ENCODE measurements at places on chromosomes 1 and 21.

GRCh38 chr1:42765832-42766740 is 742 bp downstream of the P3H1 start:
- peak; percentile 57 for DNase-seq

- no peak for DNase-seq
Observed at GRCh38 chr1:7355646-7356045, 415.4 kb upstream of the VAMP3 start.

DNA sequence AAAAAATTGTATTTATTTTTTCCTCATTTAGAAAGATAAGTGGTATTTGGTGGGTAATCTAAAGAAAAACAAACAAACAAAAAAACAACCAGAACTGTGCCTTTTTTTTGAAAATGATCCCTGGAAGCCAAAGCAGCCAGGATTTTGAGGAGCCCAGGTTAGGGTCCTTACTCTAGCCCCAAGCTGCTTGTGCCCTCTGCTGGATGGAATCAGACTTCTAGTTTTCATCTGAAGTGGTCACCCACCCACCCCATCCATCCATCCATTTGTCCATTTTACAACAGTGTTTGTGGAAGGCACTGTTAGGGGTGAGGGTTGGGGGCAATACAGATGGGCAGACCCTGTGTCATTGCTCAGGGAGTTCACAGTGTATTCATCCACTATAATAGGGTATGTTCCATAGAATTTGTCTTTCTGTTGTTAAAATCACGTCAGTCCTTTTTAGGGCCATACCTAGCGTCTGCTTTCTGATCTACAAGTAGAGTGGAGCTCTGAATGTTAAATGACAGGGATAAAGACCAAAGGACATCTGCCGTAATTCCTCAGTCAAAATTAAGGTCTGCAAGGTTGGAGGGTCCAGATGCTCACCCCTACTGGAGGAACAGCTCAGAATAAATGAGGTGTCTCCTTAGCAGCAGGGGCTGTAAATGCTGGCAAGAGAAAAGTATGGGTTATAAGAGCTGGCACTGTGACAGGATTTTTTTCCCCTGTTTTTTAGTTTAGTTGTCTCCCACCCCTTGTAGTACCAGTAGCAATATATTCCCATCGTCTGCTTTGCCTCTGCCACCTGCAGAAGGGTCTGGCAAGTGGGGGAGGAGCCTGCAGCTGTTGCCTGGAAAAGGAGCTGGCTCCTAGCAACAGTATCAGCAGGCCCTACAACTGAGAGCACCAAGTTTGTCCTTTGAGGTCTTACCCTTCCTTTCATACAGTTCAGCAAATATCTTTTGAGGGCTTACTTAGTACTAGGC is 3.2 kb downstream of the LRRC42 start:
- no peak for DNase-seq

- DNase-seq = no peak
Observed at GRCh38 chr1:32944180-32944579, 20.4 kb downstream of the RNF19B start.

DNA sequence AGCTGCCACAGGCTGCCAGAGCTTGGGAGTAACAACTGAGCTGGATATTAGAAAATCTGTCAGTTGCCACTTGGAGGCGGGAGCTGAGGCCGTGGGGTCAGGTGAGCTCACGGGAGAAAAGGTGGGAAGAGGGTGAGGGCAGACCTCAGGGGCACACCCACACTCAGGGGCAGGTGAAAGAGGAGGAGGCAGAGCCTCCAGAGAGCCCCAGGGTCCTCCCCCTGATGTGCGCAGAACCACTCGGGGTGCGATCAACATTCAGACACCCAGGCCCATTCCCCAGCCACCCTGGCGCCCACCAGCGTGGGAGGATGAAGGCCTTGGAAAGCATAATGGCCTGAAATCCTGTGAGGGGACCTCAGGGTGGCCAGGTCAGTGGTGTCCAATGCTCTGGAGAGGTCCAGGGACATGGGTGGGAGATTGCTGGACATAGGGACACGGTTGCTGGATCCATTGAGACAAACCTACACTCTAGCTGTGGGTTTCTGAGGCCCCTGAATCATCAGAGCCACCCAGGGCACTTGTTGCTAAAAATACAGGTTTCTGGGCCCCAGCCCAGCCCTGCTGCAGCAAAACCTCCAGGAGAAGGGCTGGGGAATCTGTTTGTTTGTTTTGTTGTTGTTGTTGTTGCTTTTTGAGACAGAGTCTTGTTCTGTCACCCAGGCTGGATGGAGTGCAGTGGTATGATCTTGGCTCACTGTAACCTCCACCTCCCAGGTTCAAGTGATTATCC is 49.4 kb upstream of the GPR153 start:
- no peak for DNase-seq

DNA sequence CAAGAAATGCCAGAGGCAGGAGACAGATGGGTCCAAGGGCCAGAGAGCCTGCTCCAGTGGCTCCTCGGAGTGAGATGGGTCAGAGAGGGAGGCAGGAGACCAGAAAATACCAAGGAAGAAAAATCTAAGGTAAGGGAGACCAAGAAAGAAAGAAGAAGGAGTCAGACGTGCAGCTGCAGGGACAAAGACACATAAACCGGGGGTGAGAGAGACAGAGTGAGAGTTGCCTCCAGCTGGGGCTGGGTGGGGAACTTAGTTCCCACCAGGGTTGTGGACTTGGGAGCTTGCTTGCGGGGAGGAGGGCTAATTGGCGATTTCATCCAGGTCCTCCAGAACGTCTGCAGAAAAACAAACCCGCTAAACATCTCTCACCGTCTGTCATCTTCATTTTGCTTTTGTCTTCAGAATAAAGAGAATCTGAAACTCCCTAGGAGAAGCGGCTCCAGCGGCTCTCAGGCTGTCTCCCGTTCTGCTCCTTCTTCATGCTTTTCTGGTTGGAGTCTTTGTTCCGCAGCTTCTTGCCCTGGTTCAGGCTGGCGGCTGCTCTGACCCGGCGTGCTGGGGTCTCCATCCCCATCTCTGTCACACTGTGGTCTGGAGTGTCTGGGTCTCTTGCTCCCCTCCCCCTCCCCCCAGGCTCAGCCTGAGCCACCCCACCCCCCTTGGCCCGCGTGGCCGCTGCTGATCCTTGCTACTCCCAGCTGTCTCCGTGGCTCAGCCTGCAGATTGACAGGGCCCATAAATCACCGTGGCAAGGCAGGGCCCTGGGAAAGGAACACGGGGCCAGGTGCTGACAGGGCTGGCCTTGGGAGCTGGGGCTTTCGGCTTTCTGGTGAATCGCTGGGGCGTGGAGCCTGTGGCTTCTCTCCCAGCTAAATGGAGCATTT is 66.6 kb downstream of the UBIAD1 start:
- peak; percentile 72 for DNase-seq

GRCh38 chr1:147379889-147380288 is 137.4 kb downstream of the CHD1L start:
- DNase-seq = no peak

DNA sequence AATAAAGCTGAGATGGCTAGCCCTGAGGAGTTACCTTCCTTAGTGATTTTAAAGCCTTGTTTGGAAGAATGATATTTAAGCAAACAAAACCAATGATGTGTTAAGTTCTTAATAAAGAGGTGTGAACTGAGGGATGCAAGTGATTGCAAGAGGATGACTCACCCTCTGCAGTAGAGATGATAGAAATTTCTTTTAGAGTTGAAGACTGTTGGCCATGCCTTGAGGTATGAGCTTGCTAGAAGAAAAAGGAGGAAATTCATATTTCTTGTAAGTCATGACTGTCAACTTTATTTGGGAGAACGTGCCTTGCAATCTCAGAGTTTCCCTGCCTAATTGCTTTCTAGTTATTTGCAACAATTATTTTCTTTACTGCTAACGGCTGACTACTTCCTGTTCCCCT is 94.7 kb downstream of the PLA2G4A start:
- no peak for DNase-seq

DNA sequence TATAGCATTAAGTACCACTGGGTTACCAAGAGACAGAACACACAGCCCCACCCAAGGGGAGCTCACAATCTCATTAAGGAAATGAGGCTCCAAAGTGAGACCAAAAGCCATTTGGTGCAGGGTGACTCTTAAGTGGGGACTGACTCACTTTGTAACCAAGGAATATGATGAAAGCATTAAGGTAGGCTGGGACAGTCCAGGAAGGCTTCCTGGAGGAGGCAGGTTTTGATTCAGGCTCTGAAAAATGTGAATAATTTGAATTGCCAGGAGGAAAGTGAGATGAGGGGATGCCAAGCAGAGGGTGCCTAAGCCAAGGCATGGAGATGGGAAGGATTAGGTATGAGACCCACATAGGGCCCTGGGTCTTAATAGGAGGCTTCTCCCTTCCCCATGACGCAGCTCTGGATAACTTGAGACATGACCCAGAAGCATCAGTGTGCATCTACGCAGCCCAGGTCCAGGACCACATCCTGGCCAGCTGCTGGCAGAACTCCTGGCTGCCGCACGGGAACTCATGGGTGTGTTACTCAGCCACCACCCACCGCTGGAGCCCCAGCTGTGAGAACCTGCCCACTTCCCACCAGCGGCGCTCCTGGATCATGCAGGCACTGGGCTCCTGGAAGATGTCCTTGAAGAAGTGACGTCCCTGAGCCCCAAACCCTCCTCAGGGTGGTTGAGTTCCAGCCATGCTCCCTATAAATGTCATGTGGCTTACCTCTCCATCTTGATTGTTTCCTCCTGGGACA is 5.9 kb upstream of the TTC4 start:
- no peak for DNase-seq

- DNase-seq = no peak
Observed at GRCh38 chr1:216923601-216924000, 200.4 kb upstream of the ESRRG start.

GRCh38 chr1:51417496-51418383 is 87.4 kb upstream of the TTC39A start:
- no peak for DNase-seq

- no peak for DNase-seq
Observed at GRCh38 chr1:68047659-68048026, 2.8 kb downstream of the DIRAS3 start.

GRCh38 chr1:40708750-40709099 is 17.2 kb downstream of the NFYC start:
- peak; percentile 96 for DNase-seq

- DNase-seq = no peak
Observed at GRCh38 chr1:63833363-63834119, 59.7 kb downstream of the ROR1 start.

DNA sequence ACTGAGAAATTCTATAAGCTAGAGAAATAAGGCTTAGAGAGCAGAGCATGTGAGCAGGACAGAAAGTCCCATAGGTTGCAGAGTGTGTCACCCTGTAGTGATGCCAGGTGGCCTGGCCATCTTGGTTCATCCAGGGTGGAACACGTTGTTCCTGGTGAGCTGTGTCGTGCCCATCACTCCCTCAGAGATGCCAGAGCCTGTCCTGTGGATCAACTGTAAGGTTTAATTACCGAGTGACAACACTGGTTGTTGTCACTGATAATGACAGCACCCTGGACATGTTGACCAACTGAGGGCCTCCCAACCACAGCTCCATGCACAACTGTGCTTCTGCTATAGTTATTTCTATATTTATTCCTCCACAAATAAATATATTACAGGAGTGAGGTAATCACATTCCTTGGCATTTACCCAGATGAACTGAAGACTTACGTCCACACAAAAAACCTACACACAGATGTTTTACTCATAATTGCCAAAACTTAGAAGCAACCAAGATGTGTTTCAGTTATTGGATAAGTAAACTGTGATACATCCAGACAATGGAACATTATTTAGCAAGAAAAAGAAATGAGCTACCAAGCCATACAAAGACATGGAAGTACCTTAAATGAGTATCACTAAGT is 6.2 kb downstream of the C1orf198 start:
- no peak for DNase-seq

DNA sequence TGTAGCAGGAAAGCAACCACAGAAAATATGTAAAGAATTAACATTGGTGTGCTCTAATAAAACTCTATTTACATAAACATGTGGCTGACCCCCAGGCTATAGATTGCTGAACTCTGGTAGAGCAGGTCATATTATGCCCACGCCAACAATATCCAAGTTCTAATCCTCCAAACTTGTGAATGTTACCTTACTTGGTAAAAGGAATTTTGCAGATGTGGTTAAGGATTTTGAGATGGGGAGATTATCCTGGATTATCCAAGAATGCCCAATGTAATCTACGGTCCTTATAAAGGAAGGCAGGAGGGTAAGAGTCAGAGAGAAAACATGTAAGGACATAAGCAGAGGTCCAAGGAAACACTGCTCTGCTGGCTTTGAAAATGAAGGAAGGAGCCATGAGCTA is 201.0 kb downstream of the USH2A start:
- no peak for DNase-seq

- no peak for DNase-seq
Observed at GRCh38 chr1:226487921-226488320, 60.6 kb upstream of the STUM start.

- DNase-seq = peak; percentile 53
Observed at GRCh38 chr1:96634883-96635282, 86.7 kb upstream of the PTBP2 start.

DNA sequence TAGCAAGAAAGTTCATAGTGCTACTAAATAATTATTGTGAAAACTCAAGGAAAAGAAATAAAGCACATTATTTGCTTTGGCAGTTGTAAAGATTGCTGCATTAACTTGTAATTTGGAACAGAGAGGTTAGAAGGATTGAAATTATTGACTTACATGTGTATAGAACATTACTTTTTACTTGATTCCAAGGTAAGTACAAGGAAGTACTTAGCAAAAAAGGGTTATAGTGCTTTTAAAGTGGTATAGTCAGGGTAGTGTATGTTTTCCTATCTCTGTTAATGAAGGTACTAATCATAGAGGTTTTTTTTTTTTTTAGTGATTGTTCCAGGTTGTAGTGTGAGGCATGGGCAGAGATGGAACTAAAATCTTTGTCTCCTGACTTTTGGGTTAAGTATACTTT is 29.4 kb downstream of the MAN1A2 start:
- peak; percentile 32 for DNase-seq

DNA sequence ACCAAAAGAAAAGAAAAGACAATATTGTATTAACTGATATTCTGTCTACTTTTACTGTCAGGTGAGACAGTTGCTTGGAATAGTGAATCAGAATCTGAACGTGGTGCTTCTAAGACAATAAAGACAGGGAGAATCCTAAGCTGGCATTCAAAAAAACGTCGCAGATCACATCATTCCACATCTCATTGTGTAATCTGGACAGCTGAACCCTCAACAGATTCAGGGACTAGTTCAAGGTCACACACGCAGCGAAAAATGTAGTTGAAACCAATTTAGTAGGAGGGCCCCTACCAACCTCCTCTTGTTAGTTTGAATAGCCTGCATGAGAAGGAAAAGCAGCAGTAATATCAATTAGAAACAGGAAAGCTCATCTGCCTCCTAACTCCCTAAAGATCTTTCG is 46.4 kb upstream of the KRTAP19-8 start:
- DNase-seq = no peak

- no peak for DNase-seq
Observed at GRCh38 chr1:179190861-179191260, 38.6 kb downstream of the ABL2 start.

GRCh38 chr1:8903908-8904650 is 25.6 kb upstream of the ENO1 start:
- peak; percentile 38 for DNase-seq

GRCh38 chr21:45502600-45502999 is 39.6 kb downstream of the SLC19A1 start:
- no peak for DNase-seq
